ENCODE measurements at places on chromosomes 1 and 21.

- DNase-seq = no peak
These were observed 88.6 kb downstream of the NUF2 start for GRCh38 chr1:163410073-163410999.

DNA sequence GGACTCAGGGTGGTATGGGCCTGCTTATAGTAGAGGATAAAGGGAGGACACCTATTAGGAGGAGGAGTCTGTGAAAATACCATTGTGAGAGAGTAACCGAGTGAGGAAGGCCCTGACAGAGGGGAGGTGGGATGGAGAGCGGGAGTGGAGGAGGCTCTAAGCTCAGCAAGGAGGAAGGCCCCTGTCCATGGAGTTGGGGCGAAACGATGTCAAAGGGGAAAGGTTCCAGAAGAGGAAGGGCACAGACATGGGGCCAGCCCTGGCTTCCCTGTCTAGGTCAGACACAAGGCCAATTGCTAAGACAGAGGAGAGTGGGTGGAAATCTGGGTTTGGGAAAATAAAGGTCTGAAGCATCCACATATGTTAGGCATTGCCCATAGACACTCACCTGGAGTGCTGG lies 44.2 kb downstream of the ELK4 start:
- DNase-seq = no peak

GRCh38 chr1:6351480-6352137 lies 42.0 kb downstream of the ACOT7 start:
- no peak for DNase-seq

GRCh38 chr1:37434292-37435225 lies 39.8 kb upstream of the ZC3H12A start:
- peak; percentile 79 for DNase-seq

- DNase-seq = no peak
These were observed 971.0 kb downstream of the NCAM2 start for GRCh38 chr21:21969211-21969610.

DNA sequence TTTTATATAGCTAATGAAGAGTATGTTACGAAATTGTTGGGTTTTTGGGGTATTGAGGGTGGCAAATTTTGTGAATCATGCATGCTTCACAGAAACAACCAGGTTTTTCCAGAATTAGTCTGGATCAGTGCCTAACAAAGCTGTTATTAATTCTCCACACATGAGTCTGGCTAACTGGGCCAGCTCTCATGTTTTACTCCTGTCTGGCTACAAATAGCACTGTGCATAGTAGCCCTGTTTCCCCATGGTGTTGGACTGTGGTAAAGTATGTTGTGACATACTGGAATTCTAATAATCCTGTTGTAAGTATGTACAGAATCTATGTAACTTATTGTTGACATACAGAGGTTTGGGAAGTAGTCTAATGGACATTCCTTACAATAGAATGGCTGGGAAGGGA lies 35.8 kb downstream of the S100B start:
- DNase-seq = no peak

DNA sequence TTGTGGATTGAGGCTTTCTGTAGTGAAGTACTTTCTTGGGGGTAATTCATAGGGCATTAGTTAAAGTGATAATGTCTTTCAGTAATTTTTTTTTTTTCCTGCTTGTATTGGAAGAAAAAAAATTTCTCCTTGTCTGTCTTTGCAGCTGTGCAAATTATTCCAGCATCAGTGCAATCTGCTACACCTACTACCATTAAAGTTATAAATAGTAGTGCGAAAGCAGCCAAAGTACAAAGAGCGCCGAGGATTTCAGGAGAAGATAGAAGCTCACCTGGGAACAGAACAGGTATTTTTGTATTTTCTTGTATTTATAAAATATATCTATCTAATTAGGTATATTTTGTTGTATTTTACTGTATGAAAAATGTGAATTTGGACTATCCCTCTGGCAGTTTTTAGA lies 29.3 kb downstream of the GABPA start:
- no peak for DNase-seq

- no peak for DNase-seq
These were observed 303.7 kb upstream of the PLD5 start for GRCh38 chr1:242828199-242828598.

DNA sequence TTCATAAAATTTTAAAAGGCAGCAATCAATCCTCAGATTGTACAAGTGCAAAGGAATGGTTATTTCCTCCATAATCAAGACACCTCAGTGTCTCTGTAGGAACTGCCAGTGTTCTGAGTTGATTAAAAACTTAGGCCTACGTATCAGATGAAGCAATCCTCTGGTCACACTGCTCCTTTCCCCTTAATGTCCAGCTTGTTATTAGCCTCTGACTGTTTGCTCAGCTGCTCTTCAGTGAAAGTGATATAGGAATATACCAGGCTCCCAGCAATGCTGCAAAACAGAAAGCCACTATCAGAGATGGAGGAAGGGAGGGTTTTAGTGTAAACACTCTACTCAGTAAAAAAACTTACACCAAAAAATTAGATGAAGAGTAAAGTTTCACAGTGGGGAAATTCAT lies 49.8 kb downstream of the SLC35D1 start:
- DNase-seq = no peak
